Fibroblast of villous mesenchyme (primary cell): ENCODE measurements at places on chromosomes 1 and 21.

GRCh38 chr1:218521414-218522169, 176.5 kb downstream of the TGFB2 start:
- DNase-seq = peak; percentile 32

DNA sequence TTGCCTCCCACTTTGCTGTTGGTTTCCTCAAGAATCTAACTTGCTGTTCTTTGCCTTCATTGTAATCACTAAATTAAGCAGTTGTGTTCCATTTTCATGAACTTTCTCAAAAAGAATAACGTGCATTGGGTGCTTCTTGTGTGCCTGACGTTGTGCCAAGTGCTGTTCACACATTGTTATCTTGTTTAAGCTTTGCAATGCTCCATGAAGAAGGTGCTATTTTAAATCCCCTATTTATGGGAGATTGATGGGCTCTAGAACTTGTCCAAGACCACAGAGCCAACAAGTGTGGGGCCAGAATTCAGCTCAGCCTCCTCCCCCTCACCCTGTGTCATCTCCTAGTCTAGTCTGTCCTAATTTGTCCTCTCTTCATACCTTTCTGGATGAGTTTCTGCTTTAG, 199.8 kb downstream of the C1orf94 start:
- no peak for DNase-seq

- DNase-seq = no peak
Measured at GRCh38 chr21:45040157-45040711, 34.1 kb upstream of the ADARB1 start.

GRCh38 chr1:183604038-183604808, 14.0 kb upstream of the NCF2 start:
- peak; percentile 77 for DNase-seq

DNA sequence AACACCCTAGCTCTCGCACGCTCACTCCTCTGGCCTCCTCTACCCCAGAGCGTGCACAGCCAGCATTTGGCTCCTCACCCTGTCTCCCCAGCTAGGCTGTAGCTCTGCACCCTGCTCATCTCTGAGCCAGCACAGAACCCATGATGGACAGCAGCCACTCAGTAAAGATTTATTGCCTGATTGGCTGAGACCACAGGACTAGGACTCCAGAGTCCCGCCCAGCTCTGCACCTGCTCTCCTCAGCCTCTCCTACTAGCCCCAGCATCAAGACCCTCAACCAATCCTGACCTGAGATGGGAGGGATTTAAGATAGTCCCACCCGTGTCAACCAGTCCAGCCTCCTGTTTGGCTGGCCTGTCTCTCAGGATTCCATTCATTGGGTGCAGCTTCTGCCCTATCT, 9.3 kb downstream of the C1QB start:
- peak; percentile 5 for DNase-seq

GRCh38 chr1:12176298-12177118, 9.7 kb downstream of the TNFRSF1B start:
- DNase-seq = no peak

- DNase-seq = peak; percentile 66
Measured at GRCh38 chr1:19676438-19676922, 11.8 kb downstream of the HTR6 start.

DNA sequence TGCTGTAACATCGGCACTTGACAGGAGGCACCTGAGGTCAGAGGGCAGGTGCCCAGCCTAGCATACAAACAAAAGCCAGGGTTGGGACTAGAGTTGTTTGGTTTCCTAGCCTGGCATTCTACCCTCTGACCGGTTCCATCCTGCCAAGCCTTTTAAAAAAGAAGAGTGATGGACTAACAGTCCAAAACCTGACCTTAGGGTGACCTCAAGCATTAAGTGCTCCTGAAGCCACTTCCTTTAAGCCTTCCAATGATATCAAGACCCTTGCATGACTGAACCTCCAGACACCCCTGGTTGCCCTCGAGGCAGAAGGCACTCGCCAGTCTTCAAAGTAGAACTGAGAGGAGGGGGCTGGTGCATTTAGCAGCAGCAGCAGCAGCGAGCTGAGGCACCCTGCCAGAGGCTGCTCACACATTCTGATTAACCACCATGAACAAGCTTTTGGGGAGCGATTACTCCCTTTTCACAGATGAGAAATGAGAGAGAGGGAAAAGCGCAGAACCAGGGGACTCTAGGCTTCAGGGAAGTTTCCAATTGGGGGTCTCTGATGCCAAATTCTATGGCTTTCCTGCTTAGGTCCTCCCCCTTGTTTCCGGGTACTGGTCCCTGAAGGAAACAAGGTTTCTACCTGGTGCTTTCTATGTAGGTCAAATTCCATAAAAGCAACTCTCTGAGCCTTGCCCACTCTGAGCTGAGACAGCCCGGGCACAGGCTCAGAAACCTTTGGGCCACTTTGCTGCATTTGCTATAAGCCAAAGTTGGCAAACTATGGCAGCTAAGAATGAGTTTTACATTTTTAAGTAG, 9.2 kb downstream of the SLC2A1 start:
- DNase-seq = no peak

DNA sequence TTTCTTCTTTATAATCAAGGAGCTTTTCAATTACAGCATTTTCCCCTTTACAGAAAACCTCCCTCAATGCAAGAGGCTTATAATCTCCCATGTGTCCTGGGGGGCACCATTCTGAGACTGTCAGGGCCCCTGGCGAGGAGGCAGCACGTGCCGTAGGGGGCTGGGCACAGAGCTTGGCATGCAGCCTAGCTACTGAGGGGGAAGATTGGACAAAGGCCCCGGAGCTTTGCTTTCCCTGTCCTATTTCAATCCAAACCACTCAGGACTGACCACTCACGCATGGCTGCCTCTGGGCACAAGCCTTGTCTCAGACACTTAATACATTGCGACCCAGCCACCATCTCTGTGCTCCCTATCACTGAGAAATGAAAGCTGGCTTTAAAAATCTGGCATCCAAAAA, 2.8 kb upstream of the RAP1GAP start:
- DNase-seq = no peak

GRCh38 chr1:89337903-89338302, 26.0 kb upstream of the GBP6 start:
- no peak for DNase-seq

DNA sequence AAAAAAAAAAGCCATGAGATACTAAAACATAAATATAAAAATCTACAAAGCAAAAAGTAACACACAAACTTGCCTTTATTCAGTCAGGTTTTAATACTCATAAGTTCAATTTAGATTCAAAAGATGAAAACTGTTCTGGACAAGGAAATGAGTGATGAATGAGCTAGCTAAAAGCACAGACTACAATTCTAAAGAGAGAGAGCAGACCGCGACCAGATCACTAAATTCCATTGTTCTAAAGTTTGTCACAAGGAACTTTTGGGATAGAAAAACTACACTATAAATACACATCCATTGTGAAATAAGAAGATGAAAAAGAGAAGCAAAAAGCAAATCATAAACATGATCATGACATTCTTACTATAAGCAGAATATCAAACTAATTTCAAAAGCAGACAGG, 1.7 kb downstream of the ODF2L start:
- DNase-seq = no peak

DNA sequence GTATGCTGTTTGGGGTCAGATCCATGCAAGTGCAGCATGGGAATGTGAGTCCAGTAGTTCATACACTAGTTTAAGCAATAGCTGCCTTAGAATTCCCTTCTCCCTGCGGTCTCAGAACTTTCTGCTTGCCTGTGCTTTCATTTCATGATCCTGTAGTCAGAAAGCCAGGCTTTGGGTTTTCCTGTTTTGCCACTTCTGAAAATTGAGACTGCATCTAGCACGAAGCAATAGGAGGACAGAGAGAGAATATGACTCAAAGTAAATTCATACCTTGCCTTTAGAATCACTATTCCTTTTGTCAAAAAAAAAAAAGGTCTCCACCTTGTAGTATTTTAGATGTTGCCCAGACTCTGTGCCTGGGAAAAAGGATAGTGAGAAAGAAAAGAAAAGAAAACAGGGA, 161.2 kb upstream of the SNX7 start:
- no peak for DNase-seq

- peak; percentile 94 for DNase-seq
Measured at GRCh38 chr1:64898107-64898861, 68.1 kb downstream of the JAK1 start.

DNA sequence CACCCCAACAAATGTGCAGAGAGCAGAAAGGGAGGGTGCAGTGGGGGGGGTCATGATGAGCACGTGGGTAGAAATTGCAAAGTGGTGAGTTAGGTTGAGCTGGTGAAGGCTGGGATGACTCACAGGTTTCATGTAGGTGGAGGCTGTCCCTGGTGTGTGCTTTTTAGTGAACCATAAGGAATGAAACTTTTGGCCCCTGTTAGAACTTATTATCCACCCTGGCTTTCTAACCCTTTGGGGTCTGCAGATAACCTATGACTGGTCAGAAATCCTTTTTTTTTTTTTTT, 46.9 kb downstream of the DOP1B start:
- peak; percentile 65 for DNase-seq

DNA sequence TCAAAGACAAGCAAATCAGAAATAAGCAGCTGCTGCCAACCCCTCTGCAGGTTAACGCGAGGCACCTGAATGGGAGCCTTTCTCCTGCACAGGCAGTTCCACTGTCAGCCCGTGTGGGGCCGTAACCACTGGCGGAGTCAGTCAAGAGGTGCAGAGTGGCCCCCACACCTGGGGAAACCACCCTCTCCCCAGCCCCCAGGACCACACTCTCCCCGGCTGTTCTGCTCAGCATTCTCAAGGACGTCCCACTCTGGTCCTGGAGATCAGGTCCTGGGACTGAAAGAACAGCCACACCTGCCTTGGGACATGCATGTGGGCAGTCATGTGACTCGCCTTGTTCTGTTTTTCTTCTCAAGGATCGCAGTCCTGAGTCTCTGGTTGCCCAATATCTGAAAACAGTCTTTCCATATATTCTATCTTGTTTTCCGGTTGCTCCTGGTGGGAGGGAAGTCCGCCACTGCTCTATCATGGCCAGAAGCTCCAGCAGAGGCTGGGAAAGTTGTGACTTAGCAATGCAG, 252.5 kb downstream of the PTPRU start:
- DNase-seq = no peak

- no peak for DNase-seq
Measured at GRCh38 chr1:112435448-112435847, 39.4 kb downstream of the CTTNBP2NL start.

- DNase-seq = no peak
Measured at GRCh38 chr1:80917225-80917624, 883.5 kb upstream of the ADGRL2 start.

GRCh38 chr1:44029911-44030604, 1.2 kb downstream of the SLC6A9 start:
- peak; percentile 92 for DNase-seq

- DNase-seq = peak; percentile 85
Measured at GRCh38 chr1:203871114-203871880, 9.9 kb downstream of the SNRPE start.

DNA sequence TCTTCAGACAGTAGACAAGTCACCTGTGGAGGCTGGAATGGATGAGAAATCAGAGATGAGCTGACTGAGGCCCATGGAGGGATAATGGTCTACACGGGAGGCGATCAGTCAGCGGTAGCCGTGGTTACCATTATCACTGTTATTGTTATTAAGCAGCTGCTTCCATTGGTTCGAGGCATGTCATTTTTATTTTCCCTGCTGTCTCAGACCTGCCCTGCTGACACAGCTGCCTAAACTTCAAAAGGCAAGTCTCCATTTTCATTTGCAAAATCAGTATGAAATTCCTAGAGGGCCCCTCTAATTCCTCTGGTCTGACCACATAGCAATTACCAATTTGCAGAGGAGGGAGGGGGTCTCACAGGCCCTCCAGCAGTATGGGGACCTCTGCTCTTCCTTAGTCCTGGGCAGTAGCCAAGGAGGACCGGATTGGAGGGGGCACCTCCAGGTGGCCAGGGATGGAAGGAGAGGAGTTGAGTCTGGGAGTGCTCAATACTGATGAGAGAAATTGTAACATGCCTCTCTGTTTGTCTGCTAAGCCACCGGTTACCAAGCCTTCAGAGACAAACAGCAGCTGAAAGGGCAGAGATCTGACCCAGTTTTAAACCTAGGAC, 184.2 kb downstream of the TRABD2B start:
- DNase-seq = no peak

DNA sequence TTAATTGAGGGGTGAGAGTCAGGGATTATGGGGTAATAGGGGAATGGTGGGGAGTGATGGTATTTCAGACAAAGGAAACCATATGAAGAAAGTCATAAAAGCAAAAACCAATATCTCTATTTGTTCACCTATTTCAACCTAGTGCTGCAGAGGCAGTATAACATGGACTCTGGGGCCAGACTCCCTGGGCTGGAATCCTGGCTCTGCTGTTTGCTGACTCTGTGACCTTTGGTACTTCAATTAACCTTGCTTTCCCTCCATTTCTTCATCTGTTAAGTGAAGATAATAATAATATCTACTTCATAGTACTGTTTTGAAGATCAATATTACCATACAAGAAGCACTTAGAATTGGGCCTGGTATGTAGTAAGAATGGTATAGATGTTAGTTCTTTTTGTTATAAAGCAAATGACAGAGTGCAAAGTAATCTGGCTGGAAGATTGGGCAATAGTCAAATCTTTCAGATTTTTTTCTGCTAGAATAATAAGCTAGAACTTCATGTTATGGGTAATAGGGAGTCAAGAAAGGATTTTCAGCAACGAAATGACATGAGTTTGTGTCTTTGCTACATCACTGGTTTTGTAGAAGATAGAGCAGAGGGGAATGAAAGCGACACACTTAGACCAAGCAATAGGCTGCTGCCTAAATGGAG, 9.0 kb downstream of the EPHX4 start:
- DNase-seq = no peak

GRCh38 chr1:21045351-21045750, 131.3 kb downstream of the EIF4G3 start:
- peak; percentile 25 for DNase-seq

DNA sequence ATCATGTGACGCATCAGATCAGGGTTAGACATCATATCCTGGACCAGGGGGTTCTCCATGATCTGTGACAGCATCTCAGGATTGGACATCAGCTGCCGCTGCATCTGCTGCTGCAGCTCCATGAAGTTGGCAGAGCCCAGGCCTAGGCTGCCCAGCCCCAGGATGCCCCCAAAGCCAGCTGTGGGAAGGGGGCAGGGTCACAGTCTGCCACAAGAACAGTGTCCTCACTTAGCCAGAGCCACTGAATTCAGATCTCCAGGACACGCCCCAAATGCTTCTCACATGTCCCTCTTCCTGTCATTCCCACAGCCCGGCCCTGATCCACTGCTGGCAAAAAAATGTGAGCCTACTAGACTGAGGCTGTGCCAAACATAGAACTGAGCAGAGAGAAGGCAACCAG, 3.2 kb downstream of the UBQLN4 start:
- no peak for DNase-seq

- no peak for DNase-seq
Measured at GRCh38 chr1:24932725-24933294, 2.7 kb upstream of the RUNX3 start.

GRCh38 chr1:199377211-199377610, 650.3 kb upstream of the NR5A2 start:
- no peak for DNase-seq

DNA sequence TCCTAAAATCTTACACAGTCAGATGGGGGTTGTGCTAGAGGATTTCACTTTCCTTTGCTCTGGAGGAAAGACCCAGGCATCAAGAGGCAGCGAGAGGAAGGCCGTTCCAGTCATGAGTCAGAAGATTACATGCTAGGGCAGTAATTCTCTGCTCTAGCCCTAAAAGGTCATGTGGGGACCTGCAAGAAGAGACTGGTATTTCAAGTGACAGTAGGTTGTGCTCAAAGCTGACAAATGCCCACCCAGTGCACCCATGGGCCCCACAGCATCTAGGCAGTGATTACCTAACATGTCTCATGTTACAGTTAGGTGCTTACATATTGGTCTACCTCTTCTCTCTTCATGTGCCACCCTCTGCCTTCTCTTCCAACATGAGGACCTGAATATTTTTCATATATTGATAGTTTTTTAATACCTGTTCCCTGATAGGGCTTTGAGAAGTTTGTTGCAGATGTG, 99.7 kb upstream of the BEND5 start:
- DNase-seq = no peak

GRCh38 chr1:101907264-101907663, 89.5 kb downstream of the OLFM3 start:
- no peak for DNase-seq
